Natural killer cell (primary cell): ENCODE measurements at places on chromosomes 7 and 10. TPM values are rescaled to one million over a fixed set of nuclear protein-coding genes. Genes with fewer than 3 reads are reported as not detected.

PON1 gene
- total RNA-seq = not detected

DNA sequence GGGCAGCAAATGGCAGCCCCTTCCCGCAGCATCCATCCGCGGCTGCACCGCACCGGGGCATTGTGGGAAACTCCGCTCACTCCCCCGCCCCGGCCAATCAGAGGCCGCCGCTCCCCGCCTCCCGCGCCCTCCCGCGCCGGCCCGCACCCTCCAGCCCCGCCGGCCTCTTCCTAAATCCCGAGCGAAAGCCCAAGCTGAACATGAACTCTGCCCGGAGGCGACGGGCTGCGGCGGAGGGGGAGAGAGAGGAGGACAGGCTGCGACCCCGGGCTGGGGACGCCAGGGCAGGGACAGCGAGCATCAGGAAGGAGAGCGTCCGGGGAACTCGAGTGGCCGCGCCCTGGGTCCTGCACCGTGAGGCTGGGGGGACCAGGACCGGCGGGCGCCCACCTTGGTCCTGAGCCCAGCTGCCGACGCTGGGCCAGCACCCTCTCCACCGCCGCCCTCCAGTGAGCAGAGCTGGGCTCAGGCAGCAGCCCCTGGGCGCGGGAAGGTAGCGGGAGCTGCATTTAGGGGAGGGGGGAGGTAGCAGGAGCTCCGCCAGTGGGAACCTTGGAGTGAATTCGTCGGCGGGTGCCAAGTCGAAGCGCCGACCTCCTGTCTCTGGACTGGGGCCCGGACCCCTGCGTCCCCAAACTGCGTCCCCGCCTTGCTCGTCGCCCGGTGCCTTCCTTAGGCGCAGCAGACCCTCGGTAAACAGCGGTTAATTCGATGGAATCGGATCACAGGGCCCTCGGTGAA, at the start of gene DGKI:
TSS of gene DGKI (minus strand) at position 148 of the 741 bp plus-strand sequence.
- no peak for DNase-seq

DNA sequence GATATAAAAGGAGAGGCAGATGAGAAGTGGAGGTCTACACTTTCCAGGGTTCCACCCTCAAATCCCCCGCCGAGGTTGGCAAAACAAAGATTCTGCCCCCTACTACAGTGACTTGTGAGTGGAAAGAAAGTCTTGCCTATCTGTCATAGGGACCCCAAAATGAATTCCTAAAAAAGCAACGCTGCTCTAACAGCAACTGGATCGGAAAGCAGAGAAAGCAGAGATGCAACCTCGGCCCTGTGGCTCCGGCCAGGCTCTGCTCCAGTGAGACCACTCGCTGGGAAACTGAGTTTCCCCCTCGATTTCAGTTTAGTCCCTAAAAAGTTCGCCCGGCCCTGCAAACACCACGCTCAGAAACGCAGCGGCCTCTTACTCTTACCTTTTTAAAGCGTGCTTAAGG, 297.9 kb upstream of the NFE2L3 start:
- no peak for DNase-seq

GRCh38 chr10:71516890-71517289, 120.2 kb downstream of the CDH23 start:
- no peak for DNase-seq

DNA sequence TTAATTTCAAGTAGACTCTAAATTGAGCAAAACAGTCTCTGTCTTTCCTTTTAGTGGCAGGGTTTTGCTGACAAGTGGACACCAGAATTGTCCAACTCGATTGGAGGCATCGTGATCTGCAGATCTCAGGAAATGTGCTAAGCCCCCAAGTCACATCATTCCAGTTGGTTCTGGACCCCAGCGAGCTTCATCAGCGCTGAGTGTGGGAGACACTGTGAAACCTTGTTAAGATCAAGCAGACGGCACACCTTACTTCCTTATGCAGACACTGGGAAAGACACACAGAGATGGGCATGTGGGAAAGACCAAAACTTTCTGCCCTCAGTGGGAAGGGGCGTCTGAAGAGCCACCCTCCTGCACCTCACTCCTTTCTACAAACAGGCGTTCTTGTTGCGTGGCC, 440.8 kb downstream of the GLRX3 start:
- no peak for DNase-seq

DNA sequence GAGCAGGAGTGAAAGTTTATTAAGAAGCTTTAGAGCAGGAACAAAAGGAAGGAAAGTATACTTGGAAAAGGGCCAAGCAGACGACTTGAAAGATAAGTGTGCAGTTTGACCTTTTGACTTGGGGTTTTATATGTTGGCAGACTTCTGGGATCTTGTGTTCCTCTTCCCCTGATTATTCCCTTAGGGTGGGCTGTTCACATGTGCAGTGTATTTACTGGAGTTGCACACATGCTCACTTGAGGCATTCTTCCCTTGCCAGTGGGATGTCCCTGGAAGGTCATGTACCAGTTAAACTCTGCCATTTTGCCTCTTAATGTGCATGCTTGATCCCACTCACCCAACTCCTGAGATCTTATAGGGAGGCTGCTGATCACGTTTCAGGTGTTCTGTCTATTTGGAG, 23.4 kb upstream of the ARHGAP12 start:
- DNase-seq = no peak

AVL9 gene
- 50.0 TPM for total RNA-seq

- DNase-seq = no peak
Measured at GRCh38 chr10:132702601-132703418, 83.1 kb downstream of the NKX6-2 start.

- no peak for DNase-seq
Measured at GRCh38 chr10:8214587-8214986, 160.1 kb downstream of the GATA3 start.

- no peak for DNase-seq
Measured at GRCh38 chr10:22643116-22643515, 71.3 kb downstream of the PIP4K2A start.

MOSPD3 gene
- total RNA-seq = 15.9 TPM

CABCOCO1 gene
- not detected for total RNA-seq

GRCh38 chr7:87926581-87927461, 7.2 kb upstream of the ADAM22 start:
- no peak for DNase-seq

GRCh38 chr10:42574336-42574735, 64.0 kb downstream of the ZNF33B start:
- no peak for DNase-seq

DNA sequence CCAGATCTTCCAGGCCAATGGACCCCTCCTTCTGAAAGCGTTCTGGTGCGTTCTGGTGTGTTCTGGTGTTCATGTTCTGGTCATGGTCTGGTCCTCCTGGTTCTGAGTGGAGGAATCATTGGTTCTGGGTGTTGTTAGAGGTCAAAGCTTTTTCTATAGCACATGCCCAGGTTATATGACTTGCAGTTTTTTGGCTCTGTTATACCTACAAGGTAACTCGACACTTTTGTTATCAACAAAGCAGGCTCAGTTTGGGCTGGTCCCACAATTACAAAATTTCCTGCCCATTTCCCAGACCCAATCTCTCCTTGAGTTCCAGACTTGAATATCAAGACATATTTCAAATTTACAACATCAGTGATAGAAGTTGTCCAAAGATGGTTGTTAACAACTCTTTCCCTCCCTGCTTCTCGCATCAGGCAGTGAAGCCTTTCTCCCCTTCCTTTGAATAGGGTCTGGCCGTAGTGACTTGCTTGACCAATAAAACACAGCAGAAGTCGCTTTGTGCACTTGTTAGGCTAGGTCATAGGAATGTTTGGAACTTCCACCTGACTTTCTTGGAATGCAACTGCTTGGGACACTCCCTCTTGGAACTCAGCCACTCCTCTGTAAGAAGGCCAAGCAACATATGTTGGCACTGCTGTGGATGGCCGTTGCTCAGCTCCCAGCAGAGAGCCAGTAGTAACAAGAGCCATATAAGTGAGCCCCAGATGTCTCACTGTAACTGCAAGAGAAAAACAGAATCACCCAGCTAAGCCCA, 83.1 kb upstream of the STEAP1B start:
- no peak for DNase-seq

EMX2 gene
- total RNA-seq = not detected

DNTT gene
- not detected for total RNA-seq

DNA sequence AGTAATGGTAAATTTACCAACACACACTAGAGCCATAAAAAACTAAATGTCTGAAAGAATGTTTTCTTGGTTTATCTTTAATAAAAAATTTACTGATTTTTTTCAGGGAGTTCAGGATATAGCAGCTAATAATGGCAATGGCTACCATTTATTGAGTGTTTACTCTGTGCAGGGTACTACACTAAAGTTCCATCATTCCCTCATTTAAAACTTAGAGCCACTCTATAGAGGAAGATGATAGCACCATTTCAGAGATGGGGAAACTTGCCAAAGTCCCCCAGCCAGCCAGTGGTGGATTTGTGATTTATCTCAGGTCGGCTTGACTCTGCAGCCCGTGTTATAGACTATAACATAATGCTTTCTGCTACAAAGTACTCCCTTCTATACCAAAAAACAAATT, 86.6 kb downstream of the LSMEM1 start:
- DNase-seq = no peak

GRCh38 chr7:132518102-132518838, 58.0 kb downstream of the PLXNA4 start:
- peak; percentile 42 for DNase-seq

ITIH2 gene
- total RNA-seq = not detected

GRCh38 chr7:91596287-91596686, 284.2 kb downstream of the MTERF1 start:
- DNase-seq = no peak

GRCh38 chr7:151202836-151203235, 7.5 kb downstream of the H2BK1 start:
- DNase-seq = no peak

DNA sequence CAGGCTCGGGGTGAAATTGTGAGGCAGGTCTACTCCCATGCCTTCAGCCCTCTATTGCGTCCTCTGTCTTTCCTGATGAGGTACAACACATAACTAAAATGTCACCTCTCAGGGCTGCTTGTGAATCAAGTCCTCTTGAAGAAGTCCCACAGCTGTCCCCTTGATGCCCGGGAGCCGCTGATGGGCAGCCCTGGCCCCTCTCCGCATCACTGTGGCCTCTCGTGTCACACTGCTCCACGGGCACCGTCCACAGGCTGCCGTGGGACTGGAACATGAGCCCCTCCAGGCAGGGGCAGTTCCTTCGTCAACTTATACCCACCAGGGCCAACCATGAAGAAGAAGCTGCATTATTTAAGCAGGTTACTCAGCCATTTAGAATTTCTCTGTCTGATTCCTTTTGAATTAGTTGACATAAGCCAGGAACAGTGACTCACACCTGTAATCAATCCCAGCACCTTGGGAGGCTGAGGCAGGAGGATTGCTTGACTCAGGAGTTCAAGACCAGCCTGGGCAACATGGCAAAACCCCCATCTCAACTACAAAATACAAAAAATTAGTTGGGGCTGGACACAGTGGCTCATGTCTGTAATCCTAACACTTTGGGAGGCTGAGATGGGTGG, 58.5 kb upstream of the UBE3C start:
- no peak for DNase-seq

GALNT17 gene
- not detected for total RNA-seq
